ENCODE measurements at places on chromosomes 3 and 15.

- DNase-seq: no peak
These were observed 88.4 kb downstream of the VGLL4 start for GRCh38 chr3:11555211-11555782.

DNA sequence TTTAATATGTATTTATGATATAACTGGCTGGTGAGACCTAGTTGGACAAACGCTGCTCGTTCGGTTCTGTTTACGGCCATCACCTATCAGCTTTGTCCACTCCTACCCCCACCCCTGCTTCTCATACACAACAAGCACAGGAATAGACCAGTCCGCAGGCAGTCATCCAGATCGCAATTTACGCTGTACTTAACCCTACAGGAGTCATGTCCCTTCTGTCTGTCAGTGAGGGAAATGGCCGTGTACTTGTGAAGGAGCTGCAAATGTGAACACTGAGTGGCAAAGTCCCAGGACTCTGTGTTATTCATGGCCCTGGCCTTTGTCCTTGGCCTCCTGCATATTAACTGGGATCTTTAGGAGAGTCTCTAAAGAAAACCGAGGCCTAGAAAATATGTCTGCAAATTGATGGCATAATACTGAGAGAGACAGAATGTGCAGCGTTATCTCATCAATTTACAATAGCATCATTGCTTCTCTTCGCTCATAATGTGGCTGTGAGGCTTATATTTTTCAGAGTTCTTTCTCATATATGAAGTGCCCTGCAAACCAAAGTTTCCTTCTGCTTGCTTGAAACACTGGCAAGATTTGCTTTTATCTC lies 7.2 kb upstream of the ABHD10 start:
- no peak for DNase-seq

GRCh38 chr15:45869034-45869668 lies 234.3 kb downstream of the SQOR start:
- peak; percentile 11 for DNase-seq

GRCh38 chr3:41198950-41199865 lies at the start of gene CTNNB1:
TSS of gene CTNNB1 (plus strand) at chr3:41199505. CDS start at chr3:41224069, 24,564 bp downstream.
- DNase-seq: peak; percentile 95

- DNase-seq: peak; percentile 33
These were observed 1049.1 kb downstream of the FHIT start for GRCh38 chr3:60202052-60202726.

- DNase-seq: no peak
These were observed 23.0 kb downstream of the PLA2G4E start for GRCh38 chr15:41997845-41998244.

GRCh38 chr15:100999369-100999768 lies 80.2 kb downstream of the LRRK1 start:
- DNase-seq: no peak

GRCh38 chr3:109336291-109336861 lies 970 bp downstream of the DPPA4 start:
- DNase-seq: peak; percentile 87

GRCh38 chr3:184524981-184525336 lies 36.6 kb upstream of the EPHB3 start:
- DNase-seq: peak; percentile 78

DNA sequence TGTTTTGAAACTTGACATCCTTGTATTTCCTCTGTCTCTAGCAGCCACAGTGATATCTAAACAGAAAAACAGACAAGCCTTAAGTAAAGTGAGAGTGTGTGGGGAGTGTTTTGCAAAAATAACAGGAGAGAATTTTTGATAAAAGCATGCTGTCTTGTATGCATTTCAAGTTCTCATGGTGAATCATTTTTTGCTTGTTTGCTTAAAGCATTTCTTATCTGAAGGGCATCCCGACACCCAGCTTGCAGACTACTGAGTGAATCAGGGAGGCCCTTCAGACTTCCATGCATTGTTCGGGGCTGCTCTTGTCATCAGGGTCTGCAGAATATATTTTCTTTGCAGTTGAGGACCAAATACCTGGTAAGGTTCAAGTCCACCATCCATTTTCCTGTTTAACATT lies 8.5 kb downstream of the CGNL1 start:
- no peak for DNase-seq

DNA sequence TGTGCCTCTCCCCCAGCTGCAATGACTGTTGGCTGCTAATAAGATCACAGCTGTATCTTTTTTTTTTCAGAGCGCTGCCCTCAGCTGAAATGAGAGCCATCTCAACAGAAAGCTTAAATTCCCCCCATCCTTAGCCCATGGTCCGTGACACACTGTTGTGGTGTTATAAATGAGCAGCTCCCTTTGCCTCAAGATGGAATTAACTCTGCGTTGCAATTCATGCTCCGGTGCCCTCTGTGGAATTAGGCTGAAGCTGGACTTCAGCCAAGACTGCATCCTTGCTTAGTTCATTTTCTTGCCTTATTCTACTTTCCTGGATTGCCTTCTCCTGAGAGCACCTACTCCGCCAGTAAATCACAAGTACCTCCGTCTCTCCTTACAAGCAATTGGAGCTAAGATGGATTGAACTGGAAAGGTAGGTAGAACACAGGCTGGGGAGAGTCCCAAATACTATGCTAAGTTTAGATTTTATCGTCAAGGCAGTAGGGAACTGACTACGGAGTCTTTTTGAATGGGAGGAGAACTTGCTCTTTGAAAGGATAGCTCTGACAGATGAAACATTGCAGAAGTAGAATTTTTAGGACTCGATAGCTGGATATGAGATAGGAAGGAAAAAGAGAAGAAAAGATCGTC lies 39.0 kb upstream of the THRB start:
- DNase-seq: no peak

GRCh38 chr3:126656371-126657134 lies 1.6 kb upstream of the TXNRD3 start:
- DNase-seq: no peak

DNA sequence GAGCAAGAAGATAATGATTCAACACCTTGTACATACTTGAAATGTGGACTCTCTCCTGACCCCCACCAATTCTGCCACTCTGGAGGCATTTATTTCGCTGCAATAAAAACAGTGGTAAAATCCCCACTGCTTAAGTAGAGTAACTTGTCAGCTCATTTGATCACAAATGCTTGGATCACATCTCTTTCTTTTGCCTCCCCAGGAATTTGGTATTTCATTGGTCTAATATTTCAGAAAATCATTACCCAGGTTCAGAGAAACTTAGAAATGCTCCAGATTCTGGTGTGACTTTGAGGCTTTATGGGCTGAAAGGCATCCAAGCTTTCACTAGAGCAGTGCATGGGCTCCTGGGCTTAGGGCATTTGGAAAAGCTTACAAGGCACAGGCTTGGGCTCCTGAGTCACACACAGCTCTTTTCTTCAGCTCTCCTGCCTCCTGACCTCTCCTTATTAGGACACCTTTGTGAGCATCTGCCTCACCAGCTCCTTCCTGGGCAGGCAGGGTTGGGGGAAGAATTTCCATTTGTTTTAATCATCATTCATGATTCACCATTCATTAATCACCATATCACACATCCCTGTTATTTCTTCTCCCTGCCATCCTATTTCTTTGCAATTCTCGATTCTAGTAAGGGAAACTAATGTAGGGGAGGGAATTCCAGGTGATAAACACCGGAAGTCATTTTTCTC lies 22.5 kb downstream of the CDCP1 start:
- no peak for DNase-seq

Data from hematopoietic multipotent progenitor cell treated with erythropoietin and hydrocortisone succinate and interleukin-3 and kit ligand, for 4 days (in vitro differentiated cells).